ENCODE measurements at places on chromosomes 1 and 21.

GRCh38 chr1:63108206-63108605 is 214.2 kb upstream of the FOXD3 start:
- DNase-seq: no peak

DNA sequence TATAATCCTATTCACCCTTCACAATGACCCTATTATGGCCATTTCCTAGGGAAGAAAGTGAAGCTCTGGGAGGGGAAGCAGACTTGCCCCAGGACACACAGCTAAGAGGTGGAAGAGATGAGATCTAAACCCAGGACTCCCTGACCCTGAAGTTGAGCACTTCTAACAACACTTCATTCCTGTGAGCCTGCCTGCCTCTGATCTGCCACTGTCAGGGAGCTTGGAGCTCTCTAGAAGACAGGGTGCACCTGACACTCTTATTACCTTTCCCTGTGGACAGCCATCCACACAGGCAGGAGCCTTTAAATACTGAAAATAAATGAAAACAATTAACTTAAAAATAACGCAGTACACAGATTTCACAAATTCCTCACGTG is 599 bp downstream of the MKNK1 start:
- DNase-seq: no peak

GRCh38 chr1:71850936-71851335 is 431.4 kb downstream of the NEGR1 start:
- DNase-seq: no peak

- no peak for DNase-seq
These were observed at the start of gene HSD11B1 for GRCh38 chr1:209704584-209704983. Gene HSD11B1, plus strand, starts transcription at chr1:209704846. Its CDS starts 97 bp downstream, at chr1:209704943.

GRCh38 chr1:63835128-63835527 is 61.3 kb downstream of the ROR1 start:
- DNase-seq: no peak

- no peak for DNase-seq
These were observed 14.0 kb upstream of the PEF1 start for GRCh38 chr1:31658721-31659120.

DNA sequence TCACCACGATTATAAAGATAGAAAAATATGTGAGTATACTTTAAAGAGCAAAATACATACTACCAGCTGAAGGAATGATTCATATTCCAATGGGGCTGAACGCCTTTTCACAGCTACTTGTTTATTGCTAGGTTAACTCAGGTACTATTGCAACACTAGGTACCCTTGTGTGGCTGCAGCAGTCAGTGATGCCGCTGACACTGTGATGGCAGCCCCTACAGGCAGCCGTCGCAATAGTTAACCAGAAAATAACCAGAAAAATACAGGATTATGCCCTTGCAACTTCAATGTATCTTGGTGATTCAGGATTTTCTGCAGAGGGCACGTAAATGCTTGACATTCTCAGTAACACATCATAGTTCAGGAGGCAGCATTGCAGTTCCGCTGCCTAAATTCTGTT is 1.6 kb upstream of the MARK1 start:
- no peak for DNase-seq

DNA sequence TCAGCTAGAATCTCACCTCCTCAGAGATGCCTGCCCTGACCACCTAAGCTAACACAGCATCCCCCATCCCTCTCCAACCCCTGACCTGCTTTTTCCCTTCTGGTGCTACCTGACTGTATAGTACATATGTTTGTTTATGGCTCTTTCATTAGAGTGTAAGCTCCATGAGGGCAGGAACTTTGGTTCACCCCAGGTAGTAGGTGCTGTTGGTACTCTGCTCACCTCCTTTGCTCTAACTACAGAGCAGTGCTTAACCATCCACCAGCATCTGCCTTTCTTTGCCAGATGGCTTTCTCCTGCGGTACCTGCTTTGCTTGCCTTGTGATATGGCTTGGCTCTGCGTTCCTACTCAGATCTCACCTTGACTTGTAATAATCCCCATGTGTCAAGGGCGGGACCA is 18.7 kb upstream of the BLACAT1 start:
- DNase-seq: no peak

GRCh38 chr1:230807029-230807428 is 59.8 kb downstream of the CAPN9 start:
- DNase-seq: no peak

DNA sequence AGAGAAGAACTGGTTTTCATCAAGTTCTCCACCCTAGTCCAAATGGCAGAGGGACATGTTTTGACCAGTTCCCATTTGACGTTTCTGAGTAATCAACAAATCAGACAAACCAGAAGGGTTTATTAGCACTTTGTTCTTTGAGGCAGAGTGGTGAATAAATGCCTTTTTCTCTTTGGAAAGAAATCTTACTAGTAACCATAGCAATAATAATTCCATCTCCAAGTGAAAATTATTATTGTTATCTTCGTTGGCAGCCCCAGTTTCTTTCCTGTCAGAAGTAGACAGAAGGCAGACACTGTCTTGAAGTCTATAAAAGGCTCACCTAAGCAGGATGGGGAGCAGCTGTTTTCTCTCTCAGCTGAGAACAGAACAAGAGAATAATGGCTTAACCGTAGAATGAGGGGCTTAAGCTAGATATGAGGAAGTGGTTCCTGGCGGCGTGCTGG is 391.6 kb downstream of the PBX1 start:
- no peak for DNase-seq

DNA sequence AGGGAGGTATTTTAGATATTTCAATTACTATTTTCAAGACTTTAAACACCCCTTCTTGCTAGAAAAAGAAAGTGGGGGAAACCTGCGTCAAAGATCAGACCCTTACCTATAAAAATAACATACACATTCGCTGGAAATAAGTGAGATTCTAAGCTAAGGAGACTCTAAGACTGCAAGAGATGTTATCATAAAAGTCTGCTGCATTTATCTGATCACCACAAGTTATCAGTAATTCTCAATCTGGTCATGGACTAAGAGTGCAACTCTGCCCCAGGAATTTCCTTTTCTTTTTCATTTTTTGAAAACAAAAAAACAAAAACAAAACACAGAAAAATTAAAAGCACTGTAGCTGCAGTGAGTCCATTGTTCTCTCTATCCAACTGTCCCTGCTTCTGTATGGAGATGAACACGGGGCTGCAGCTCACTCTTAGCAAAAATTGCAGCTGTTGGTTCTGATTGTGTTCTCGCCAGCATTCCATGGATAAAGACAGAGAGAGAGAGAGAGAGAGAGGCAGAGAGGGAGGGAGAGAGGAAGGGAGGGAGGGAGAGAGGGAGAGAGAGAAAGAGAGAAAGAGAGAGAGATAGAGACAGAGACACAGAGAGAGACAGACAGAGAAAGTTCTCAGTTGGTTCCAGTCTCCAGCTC is 14.1 kb downstream of the XKR8 start:
- DNase-seq: no peak

GRCh38 chr1:68372487-68372886 is 77.3 kb downstream of the RPE65 start:
- no peak for DNase-seq

- no peak for DNase-seq
These were observed 30.2 kb downstream of the VAMP4 start for GRCh38 chr1:171711643-171712042.

GRCh38 chr1:245306628-245307410 is 152.0 kb downstream of the KIF26B start:
- no peak for DNase-seq

- no peak for DNase-seq
These were observed 82.7 kb upstream of the ZBTB18 start for GRCh38 chr1:243968413-243968812.

DNA sequence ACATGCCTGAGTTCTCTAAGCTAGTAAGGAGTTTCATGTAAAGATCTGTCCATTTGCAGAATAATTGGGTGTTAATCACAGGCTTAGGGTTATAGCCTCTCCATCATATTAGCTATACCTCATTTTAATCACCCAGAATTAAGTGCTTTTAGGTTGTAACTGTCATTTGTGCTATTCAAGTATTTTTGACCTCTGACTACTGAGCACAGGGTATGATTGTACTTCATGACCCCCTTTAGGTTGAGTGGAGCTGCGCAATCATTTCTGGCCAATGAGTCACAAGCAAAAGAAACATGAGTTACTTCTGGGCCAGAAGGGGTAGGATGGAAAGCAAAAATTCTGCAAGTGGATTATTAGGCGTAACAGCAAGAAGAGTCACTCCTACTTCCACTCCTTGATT is 8.4 kb upstream of the SNX7 start:
- DNase-seq: no peak

DNA sequence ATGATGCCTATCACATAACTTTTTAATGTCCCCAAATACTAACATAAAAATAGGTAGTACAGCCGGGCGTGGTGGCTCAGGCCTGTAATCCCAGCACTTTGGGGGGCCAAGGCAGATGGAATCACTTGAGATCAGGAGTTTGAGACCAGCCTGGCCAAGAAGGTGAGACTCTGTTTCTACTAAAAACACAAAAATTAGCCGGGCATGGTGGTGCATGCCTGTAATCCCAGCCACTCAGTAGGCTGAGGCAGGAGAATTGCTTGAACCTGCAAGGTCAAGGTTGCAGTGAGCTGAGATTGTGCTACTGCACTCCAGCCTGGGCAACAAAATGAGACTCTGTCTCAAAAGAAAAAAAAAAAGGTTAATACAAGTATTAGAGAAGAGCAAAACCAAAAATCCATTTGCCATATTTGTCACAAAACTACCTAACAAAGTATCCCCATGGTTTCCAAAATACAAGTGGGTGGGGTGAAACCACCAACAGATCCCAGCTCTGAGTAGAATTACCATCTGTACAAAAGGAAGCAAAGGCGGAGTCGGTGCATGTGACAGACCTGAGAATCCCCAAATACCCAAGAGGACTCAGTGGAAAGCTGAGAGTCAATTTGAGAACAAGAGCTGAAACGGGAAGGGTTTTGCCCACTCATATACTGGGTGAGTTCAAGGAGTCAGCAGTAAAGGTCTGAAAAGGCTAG is 113.2 kb downstream of the TOMM20 start:
- DNase-seq: no peak

DNA sequence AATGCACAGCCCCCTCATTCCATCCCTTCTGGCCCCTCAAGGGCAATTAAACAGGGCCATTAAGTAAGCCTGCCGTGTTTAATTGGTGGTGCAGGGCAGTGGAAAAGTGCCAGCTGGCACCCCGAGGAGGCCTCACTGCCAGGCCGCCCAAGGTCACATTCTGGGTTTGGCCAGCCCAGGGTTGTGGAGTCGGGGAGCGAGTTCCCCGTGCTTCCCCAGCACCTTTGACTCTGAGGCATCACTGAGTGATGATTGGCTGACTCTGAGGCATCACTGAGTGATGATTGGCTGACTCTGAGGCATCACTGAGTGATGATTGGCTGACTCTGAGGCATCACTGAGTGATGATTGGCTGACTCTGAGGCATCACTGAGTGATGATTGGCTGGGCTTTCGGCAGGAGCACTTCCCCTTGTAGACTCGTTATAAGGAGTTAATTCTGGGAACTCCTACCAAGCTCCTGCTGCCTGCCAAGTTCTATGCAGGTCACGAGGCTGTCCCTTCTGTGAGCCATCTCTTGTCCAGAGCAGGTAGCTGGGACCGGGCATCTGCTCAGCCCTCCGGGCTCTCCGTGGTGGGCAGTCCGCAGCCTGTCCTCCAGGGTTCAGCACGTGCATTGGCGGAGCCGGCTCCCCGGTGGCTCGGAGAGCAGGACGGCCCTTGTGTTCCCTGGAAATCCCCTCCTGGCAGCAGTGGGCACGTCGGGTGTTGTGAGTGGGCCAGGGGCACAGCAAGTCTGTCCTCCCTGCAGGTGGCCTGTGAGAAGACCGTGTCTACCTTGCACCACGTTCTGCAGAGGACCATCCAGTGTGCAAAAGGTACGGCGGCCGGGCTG is 20.9 kb downstream of the CSTB start:
- DNase-seq: no peak

DNA sequence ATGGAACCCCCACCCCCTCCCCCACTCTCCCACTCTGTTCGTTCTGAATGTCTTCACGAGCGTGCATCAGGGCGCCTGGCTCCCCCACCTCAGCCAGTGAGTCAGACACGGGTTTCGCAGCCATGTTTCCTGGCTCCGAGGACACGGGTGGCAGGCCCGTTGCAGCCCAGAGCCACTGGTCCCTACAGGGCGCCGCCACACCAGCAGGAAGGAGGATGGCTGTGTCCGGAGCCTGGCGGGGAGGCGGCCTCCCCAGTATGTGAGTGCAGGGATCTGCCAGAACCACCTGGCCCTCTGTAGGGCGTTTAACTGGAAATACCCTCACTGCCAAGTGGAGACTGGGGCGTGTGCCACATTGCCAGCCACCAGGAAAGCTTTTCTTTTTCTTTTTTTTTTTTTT is 18.5 kb downstream of the CSTB start:
- no peak for DNase-seq

- DNase-seq: no peak
These were observed 54.5 kb downstream of the STYXL2 start for GRCh38 chr1:167148421-167148820.

DNA sequence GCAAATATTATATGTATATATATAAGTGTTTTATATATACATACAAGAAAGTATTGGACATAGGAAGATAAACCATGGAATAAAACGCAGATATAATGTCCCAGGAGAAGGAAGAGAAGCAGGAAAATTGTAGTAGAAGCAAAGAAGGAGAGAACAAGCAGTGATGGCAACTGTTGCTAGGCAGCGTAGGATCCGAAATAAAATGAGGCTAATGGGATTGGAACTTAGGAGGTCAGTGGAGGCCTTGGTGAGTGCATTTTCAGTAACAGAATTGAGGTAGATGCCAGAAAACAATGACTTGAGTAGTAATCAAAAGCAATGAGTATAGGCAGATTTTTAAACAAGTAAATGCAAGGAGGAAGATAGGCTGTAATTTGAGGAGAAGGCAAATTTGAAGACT is 265.8 kb downstream of the LRRC7 start:
- no peak for DNase-seq

- no peak for DNase-seq
These were observed 620.1 kb downstream of the AJAP1 start for GRCh38 chr1:5274527-5274926.

DNA sequence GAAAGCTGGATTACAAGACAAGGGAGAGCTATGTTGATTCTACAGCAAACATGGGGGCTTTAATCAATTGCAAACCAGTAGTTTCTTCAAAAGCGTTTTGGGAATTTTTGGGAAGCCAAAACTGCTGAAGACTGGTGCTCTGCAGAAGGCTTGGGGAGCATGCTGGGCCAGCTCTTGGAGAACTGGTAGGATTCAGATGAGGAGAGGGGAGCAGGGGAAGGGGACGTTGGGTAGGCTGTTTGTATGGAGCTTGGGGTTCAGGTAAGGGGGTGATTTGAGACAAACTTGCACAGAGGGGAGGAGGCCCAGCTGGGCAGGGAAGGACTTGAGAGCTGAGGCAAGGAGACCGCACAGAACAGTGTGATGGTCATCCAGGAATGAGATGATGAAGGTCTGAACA is 2.6 kb upstream of the MYOG start:
- DNase-seq: no peak

GRCh38 chr1:108969346-108969745 is 6.1 kb upstream of the CLCC1 start:
- DNase-seq: no peak

DNA sequence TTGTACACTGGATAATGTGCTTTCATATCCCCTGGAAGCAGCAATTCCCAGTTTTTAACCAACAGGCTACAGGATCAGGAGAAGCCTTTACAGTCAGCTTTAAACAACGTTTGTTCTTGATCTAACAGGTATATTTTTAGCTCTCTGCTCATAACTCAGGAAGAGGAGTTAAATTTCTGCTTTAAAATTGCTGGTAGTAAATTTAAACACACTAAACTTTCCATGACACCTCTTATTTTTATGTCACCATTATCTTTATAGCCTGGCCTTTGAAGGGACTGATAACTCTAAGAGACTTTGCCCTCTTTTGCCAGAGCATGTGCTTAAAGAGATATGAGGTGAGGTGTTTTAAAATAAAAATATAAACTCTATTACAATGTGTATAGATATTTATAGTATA is 119.6 kb upstream of the BRINP3 start:
- DNase-seq: no peak

GRCh38 chr1:44613941-44614340 is 60.3 kb downstream of the TMEM53 start:
- DNase-seq: no peak
